Activated naive CD4-positive, alpha-beta T cell treated with anti-CD3 and anti-CD28 coated beads, Interleukin-2, amount 50 U/mL, for 16 hours (primary cell): ENCODE measurements at places on chromosomes 16 and 17.

DNA sequence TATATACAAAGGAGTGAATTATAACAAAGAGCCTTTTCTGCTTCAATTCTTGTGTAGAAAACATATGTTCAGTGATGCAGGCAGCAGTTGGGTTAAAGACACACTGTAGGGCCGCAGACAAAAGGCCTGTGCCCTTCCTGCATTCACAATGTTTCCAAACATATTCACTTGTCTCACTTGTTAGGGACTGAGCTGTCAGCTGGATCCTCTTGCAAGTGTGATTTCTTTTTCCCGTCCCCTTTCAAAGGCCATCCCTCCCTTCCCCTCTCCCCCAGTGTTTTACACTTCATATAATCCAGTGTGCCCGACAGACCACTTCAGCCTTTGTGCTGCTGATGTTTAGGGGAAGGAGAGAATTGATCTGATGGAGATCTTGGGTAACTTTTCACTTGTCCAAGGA lies 217.0 kb downstream of the FTO start:
- no peak for DNase-seq

DNA sequence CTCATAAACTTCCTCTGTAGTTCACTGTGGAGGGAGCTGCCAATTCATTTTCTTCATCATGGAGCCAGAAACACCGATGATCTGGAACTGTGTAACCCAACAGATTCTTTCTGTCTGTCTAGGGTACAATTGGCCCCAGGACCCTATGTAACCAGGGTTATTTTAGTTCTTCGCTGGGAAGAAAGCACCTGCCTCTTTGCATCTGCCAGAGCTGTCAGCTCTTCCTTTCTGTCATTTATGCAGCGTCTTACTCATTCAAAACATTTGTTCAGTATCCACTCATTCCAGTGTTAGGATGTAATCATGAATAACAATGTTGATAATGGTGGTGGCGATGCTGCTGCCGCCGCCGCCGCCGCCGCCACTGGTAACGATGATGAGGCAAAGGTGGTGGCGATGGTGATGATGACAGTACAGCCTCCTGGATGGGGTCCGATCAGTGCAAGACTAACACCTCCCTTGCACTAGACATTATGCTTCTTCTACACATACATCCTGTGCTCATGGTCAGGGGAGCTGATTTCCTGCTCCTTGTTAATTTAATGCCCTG lies 46.1 kb downstream of the IRX5 start:
- DNase-seq = no peak

DNA sequence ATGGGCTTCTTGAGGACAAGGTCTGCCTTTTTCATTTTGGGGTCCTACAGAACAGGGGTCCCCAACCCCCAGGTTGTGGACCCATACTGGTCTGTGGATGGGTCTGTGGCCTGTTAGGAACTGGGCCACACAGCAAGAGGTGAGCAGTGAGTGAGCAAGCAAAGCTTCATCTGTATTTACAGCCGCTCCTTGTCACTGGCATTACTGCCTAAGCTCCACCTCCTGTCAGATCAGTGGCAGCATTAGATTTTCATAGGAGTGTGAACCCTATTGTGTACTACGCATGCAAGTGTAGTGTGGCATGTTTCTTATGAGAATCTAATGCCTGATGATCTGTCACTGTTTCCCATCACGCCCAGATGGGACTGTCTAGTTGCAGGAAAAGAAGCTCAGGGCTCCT lies 33.9 kb downstream of the ERN1 start:
- no peak for DNase-seq

- peak; percentile 61 for DNase-seq
These were observed 4.6 kb downstream of the UNC119 start for GRCh38 chr17:28547623-28548416.

DNA sequence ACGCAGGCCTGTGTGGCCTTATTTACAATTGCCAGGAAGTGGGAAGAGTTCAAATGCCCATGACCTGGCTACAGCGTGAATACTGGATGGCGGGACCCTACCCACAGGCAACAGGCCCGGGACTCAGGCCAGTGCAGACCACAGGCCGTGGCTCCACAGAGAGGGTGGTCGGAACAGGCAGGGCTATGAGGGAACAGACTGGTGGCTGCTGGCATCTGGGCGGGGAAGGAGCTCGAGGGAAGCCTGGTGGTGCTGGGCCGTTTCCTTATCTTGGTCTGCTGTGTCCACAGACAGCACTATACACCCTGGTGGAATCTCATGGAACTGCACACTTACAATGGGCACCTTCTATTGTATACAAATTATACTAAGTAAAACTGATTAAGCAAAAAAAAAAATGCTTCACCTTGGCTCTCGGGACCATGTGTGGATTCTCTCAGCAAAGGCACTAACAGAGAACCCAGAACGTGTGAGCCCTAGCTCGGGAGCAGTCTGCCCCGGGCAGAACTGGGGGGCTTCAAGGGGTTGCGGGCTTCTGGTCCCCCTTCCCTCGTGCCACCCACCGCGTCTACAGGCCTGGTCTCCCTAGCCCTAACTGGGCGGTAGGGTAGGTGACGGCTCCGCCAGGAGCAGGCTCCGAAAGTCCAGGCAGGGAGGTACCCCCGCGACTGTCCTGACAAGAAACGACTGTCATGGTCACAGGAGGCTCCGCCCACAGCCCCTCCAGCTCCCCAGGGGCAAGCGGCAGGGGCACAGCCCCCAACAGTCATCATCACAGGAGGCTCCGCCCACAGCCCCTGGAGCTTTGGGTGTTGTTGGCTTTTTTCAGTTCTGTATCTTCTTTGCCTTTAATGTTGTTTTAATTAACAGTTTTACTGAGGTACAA lies 21.8 kb downstream of the CEP131 start:
- DNase-seq = no peak

- DNase-seq = no peak
These were observed 159.6 kb downstream of the PRKCA start for GRCh38 chr17:66462010-66462409.

DNA sequence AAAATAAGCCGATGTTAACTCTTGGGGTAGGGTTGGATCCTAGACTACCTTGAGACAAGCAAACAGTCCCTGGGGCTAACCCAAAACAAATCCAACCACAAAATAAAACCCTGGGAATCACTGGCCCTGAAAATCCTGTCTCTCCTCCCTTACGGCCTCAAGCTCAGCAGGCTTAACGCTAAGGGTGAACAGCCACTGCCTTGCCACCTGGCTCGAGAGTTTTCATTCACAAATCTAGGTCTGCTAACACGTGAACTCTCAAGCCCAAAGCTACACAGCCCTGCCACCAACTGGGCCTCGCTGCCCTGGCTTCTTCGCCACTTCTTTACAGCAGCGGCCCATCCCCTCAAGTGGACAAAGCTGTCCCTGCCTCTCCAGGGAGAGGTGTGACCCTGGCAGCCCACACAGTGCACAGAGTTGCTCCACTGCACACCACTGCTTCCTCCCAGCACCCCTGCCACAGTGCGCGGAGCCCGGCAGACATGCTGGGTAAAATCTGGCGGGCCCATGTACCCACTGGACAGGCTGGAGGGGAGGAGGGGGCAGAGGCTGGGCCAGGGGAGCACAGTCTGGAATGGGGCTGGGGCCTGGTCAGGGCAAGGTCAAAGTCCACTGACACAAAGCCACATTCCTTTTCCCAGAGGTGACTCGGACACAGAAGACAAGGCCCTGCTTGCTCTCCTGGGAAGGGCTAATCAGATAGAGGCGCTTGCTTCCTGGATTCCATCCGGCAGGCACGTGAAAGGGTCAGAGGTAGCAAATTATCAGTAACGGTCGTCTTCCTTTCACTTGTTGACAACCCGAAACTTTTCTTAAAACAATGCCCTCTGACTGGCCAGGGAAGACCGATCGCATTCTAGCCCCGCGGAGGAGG lies 996 bp downstream of the PCYT2 start:
- DNase-seq = no peak

DNA sequence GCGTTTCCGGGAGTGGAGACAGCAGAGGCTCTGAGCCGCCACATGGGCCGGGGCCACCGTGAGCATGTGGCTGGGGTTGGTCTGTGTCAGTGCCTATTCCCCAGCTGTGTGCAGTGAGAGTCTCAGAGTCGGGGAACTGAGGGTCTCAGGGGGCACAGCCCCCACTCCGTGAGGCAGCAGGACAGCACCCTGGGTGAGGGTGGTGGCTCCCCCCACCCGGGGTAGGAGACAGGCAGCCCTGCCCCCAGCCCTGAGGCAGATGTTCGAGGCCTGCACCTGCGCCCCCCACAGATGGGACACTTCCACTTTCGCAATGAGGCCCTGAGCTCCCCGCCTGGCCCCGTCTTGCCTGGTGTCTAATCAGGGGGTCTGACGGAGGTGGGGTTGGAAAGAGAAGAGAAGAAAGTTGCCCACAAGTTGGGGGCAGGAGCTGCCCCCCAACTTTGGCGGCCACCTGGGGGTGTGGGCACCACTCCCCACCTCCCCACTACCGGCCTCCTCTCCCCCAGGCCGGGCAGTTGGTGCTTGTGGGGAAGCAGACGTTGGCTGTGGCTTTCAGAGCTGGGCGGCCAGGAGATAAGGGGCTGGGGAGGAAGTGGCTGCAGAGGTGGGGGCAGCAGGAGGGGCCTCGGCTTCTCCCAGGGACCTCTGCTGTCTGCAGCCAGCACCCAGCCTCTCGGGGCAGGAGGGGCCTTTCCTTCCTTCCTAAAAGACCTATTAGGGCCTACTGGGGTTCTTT lies 1.8 kb upstream of the CBFA2T3 start:
- no peak for DNase-seq

DNA sequence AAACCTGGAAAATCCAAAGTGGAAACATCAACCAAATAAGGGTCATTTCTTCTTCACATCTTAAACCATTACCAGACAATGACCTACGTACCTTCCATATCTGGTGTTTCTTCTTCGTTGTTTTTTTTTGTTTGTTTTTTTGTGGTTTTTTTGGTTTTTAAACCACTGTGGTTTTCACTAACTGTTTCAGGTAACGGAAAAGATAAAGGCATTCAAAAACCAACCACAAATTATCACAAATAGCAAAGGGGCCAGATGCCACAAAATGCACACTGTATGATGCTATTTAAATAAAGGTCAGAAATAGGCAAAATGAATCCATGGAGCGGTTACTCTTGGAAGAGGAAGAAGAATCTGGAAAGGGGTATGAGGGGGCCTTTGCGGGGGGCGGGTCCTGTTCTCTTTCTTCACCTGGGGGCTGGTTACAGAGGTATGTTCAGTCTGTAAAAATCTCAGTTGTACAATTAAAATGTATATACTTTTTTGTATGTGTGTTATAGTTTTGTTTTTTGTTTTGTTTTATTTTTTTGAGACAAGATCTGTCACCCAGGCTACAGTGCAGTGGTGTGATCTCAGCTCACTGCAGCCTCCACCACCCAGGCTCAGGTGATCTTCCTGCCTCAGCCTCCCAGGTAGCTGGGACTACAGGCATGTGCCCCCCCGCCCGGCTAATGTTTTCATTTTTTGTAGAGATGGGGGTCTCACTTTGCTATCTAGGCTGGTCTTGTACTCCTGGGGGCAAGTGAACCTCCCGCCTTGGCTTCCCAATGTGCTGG lies 29.6 kb downstream of the LITAF start:
- DNase-seq = no peak

DNA sequence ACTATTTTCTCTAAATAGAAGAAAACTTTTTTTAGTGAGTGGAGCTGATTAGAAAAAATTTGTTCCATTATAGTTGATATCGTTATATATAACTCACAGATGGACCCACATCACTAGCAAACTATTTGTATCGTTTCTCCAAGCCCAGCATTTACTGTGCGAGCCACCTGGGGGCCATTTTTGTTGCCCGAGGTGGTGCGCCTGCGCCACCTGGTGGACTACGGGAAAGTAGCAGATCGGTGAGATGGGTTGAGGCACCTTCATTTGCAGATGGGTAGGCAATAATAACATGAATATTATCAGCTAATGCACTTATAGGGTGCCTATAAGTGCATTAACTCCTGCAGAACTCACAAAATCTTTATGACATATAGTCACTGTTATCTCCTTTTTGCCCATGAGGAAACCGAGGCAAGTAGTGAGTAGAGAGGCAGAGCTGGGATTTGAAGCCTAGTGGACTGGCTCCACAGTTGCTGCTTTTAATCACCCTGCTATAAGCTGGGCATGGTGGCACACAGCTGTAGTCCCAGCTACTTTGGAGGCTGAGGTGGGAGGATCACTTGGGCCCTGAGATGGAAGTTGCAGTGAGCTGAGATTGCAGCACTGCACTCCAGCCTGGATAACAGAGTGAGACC lies 23.2 kb upstream of the NTN1 start:
- DNase-seq = peak; percentile 80

DNA sequence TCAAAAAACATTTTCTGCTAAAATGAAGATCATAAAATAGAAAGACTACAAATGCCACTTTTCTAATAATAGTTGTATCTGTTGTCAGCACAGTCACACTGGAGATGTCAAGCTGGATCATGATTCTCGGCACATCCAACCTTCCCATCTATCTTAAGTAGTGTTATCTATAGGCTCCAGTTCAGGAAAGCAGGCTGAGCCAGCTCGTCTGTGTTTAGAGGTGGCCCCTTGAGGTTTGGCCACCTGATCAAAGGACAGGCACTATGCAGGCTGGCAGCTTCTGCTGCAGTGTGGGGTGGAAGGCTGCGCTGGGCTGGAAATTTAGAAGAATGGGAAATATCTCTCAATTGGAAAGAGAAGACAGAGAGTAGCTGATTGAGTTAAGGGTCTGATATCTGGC lies 32.4 kb downstream of the SMYD4 start:
- DNase-seq = no peak

DNA sequence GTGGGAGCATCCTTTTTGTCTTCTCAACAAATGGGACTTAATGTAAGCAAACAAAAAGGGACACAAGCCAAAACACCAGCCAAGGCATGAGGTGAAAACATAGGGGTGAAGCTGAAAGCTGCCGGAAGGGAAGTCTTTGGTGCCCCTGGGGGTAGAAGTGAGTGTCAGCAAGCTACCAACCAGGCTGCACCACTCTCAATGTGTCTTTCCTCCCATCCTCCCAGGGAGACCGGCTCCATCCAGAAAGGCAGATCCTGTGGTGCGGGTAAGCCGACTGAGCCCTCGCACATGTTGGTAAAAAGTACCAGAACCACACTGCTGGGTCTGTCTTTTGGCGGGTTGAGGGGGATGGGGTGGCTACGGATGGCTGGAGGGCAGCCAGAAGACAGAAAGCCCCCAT lies 52.0 kb upstream of the SREBF1 start:
- DNase-seq = no peak

GRCh38 chr16:879461-879861 lies 78.9 kb upstream of the GNG13 start:
- DNase-seq = peak; percentile 9
